ENCODE measurements at places on chromosomes 5 and 9.

GRCh38 chr9:3361116-3361515, 164.7 kb downstream of the RFX3 start:
- no peak for DNase-seq

- no peak for DNase-seq
These were observed 5.5 kb downstream of the NR2F1 start for GRCh38 chr5:93588352-93589151.

GRCh38 chr5:177468685-177469628, 4.5 kb downstream of the DBN1 start:
- no peak for DNase-seq

- DNase-seq, result no peak
These were observed 100.3 kb downstream of the PAX5 start for GRCh38 chr9:36933676-36934215.
